Stimulated activated naive B cell treated with anti-CD40 and anti-IgM and Interleukin-4, amounts not matched to agents 10 μg/mL and 1 μg/mL and 100 μg/mL, for 72 hours (primary cell): ENCODE measurements at places on chromosomes 5 and 9.

DNA sequence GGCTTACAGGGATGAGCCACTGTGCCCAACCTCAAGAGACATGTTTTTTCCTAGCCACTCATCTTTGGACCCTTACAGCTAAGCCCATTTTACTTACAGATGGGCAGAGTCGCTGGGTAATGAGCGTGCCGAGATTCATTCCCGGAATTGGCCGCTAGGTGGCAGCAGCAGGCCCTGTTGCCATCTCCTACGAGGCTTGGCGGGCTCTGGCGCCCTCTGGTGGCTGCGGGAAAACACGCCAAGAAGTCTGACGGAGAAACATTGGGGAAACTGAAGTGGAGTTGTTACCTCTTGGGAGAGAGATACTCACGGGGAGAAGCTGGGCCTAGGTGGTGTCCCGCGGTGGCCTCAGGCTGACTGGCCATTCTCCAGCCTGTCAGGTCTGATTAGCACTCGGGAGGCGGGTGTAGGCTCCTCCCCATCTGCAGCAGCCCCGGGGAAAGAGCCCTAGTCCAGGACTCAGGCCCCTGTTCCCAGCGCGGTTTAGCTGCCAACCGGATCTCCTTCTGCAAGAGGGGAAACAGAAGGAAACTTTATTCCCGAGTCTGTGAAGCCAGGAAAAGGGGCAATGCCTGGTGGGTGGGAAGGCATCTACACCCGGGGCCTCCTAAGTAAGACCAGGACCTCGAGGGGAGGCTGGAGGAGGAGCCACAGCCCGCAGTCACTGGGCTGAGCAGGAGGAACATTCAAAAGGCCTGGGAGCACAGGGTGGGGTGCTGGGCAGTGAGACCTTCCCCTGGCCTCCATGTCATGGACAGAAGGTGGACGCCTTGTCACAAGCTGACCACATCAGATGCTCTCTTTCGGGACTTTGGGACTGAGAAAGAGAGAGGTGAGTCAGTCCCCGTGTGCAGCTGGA is 9.7 kb downstream of the PTGES2 start:
- DNase-seq = peak; percentile 86
- H3K4me3 ChIP-seq = peak overlapping the region; percentile 47
- H3K27me3 ChIP-seq = no peaks in the 10 kb centered on the region
- peaks cover 37% of the 10 kb centered on the region for H3K4me1 ChIP-seq
- H3K27ac ChIP-seq = peak overlapping the region; percentile 56

DNA sequence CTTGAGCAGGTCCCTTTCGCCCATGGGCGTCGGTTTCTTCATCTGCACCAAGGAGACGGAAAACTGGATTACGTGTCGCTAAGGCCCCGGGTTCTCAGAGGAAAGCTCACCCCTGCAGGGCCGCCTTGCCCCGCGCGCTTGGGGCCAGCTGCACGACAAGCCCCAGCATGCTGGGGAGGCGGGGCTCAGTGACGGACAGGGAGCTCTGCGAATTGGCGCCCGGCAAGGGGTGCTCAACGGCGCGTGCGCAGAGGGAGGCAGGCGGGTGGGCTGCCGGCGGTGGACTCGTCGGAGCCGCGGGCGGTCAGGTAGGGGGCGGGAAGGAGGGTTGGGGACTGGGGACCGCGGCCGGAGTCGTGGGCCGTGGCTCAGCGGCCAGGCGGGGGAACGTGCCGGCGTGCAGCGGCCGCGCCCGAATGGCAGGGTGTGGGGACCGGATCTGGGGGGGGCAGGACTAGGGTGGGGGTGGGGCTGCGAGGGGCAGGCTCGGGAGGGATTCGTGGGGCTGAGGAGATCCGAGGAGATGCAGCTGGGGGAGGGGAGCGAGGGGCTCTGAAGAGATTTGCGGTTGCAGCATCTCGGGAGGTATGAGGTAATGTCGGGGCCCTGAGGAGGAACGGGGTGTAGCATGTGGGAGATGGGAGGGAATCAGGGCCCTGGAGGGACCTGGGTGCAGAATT is at the start of gene TRIM32:
TRIM32 (plus strand) TSS at position 232 of the 680 bp plus-strand sequence. CDS start 10,438 bp downstream, outside the sequence.
- H3K4me3 ChIP-seq = peak within 1 kb of the TSS; percentile 88
- peaks cover 6% of the 10 kb centered on the region for H3K27me3 ChIP-seq
- peaks cover 4% of the 10 kb centered on the region for H3K36me3 ChIP-seq
- peak within 1 kb of the TSS; percentile 81 for H3K27ac ChIP-seq

GRCh38 chr5:98638701-98639100 is 134.8 kb upstream of the RGMB start:
- H3K27me3 ChIP-seq = peaks cover 5% of the 10 kb centered on the region
- no peaks in the 10 kb centered on the region for H3K4me1 ChIP-seq
- H3K4me3 ChIP-seq = no peak overlapping the region
- no peaks in the 10 kb centered on the region for H3K36me3 ChIP-seq
- no peak overlapping the region for H3K27ac ChIP-seq

DNA sequence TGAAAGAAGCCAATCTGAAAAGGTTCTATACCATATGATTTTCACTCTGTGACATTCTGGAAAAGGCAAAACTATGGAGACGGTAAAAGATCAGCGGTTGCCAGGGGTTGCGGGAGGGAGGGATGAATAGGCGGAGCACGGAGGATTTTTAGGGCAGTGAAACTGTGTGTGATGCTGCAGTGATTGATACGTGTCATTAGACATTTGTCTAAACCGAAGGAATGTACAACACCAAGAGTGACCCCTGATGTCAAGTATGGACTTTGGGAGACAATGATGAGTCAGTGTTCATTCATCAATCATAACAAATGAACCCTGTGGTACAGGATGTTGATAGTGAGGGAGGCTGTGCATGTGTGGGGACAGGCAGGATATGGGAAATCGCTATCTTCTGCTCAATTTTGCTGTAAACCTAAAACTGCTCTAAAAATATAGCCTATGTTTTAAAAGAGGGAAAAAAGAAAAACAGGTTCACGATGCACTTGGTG is 34.4 kb downstream of the ERGIC1 start:
- peak overlapping the region; percentile 57 for H3K27ac ChIP-seq
- peaks cover 18% of the 10 kb centered on the region for H3K4me1 ChIP-seq
- peaks cover 9% of the 10 kb centered on the region for H3K36me3 ChIP-seq
- H3K27me3 ChIP-seq = no peaks in the 10 kb centered on the region

GRCh38 chr9:123162791-123163345 is 105.5 kb downstream of the STRBP start:
- peaks cover 44% of the 10 kb centered on the region for H3K4me1 ChIP-seq
- H3K36me3 ChIP-seq = peaks cover 34% of the 10 kb centered on the region
- DNase-seq = no peak

DNA sequence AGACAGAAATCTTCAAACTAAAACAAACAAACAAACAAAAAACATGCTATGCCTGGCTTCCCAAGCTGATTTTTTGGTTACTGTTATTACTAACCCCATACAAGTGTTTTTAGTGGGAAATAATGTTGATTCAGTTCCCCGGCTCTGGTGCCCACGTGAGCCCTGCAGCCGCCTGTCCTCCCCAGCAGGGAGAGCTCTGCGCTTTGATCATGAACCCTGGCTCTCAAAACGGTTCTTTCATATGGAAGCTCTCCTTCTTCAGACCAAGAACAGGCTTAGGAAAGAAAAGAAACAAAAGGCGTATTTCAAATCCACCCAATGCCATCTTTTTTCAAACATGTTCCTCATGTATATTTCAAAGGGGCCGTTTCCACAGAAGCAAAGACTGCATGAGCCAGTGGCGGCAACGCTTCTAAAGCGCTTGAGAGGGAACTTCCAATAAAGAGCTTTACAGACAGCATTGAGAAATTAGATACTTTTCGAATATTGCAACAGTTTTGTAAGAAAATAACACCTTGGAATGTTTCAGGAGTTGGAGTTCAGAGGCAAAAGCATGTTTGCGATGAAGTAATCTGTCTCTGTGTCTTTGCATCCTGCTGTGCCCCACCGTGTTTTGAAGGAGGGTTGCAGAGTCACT is 74.8 kb downstream of the ICE1 start:
- peaks cover 17% of the 10 kb centered on the region for H3K27me3 ChIP-seq
- H3K4me1 ChIP-seq = peaks cover 10% of the 10 kb centered on the region
- DNase-seq = no peak
- no peak overlapping the region for H3K27ac ChIP-seq

- no peak overlapping the region for H3K27ac ChIP-seq
- H3K27me3 ChIP-seq = no peaks in the 10 kb centered on the region
- peaks cover 4% of the 10 kb centered on the region for H3K36me3 ChIP-seq
- H3K4me3 ChIP-seq = no peak overlapping the region
- peaks cover 18% of the 10 kb centered on the region for H3K4me1 ChIP-seq
- no peak for DNase-seq
Measured at GRCh38 chr9:125146247-125146646, 2.9 kb upstream of the SCAI start.

GRCh38 chr5:135821061-135821801 is 13.2 kb upstream of the SLC25A48 start:
- no peaks in the 10 kb centered on the region for H3K36me3 ChIP-seq
- DNase-seq = no peak
- H3K4me3 ChIP-seq = no peak overlapping the region
- H3K4me1 ChIP-seq = no peaks in the 10 kb centered on the region
